ENCODE measurements at places on chromosomes 3 and 15. TPM values are rescaled to one million over a fixed set of nuclear protein-coding genes. Genes with fewer than 3 reads are reported as not detected.

GRCh38 chr3:29065211-29065785, 215.6 kb upstream of the RBMS3 start:
- DNase-seq: no peak

DNA sequence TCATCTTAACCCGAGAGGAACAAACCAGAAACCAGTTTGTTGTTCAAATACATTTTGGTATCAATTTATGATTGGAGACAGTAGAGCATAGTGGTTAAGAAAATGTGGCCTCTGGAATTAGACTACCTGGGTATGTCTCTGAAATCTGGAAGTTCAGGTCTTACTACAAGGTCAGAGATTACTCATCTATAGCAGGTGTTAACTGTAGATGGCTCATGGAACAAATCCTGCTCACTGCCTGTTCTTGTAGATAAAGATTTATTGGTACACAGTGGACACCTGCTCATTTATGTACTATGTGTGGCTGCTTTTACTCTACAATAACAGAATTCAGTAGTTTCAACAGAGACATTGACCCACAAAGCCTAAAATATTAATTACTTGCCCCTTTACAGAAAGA, 413.3 kb downstream of the CNTN6 start:
- no peak for DNase-seq

The TXNRD3 gene
- 0.97 TPM for total RNA-seq

The COMMD2 gene
- total RNA-seq: 44.7 TPM

The C3orf70 gene
- total RNA-seq: not detected

Data from CD4-positive, alpha-beta memory T cell (primary cell).